ENCODE measurements at places on chromosomes 1 and 21.
A peak's percentile ranks its signal among the peaks of the same experiment; 100 is the strongest.

DNA sequence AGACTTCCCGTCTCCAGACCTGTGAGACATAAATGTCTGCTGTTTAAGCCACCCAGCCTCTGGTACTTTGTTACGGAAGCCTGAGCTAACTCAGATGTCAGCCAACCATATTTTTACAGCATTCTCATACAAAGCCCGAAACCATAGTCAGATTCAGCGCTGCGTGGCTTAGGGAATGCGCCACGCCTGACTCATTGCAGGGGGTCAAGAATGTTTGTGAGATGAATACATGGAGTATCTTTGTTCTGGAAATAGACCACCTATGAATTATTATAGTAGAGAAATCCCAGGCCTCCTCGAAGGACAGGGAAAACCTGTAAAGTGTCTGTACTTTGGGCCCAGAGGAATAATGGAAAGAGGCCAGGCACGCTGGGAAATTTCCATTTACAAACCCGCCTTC lies 434.8 kb downstream of the CAMTA1 start:
- no peak for DNase-seq

DNA sequence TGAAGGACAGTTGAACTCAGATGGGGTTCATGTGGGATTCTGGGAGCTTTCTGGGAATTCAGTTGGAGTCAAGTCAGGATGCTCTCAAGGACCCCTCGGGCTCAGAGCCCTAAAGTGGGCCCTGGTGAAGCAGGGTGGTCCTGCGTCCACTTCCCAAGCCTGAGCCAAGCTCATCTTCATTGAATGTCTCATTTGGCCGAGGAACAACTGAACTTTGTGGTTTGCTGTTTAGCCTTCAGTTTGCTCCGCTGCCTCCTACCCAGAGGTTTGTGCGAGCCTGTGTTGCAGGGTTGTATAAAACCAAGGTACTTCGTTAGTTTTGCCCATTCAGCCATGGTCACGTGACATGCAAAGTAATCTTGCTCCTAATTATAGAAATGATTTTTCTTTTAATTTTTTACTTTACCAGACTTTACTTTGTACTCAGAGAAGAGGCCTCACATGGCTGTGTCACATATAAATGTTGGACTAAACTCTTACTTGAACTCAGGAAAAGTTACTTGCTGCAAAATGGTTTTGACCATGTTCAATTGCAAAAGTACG lies 49.7 kb downstream of the B3GALT5 start:
- no peak for DNase-seq

- no peak for DNase-seq
Measured at GRCh38 chr1:217718873-217719272, 87.7 kb downstream of the SPATA17 start.

- DNase-seq = peak; percentile 56
Measured at GRCh38 chr1:193406901-193407300, 220.5 kb upstream of the B3GALT2 start.

GRCh38 chr1:182671750-182672486 lies 12.5 kb downstream of the RGS8 start:
- peak; percentile 7 for DNase-seq

DNA sequence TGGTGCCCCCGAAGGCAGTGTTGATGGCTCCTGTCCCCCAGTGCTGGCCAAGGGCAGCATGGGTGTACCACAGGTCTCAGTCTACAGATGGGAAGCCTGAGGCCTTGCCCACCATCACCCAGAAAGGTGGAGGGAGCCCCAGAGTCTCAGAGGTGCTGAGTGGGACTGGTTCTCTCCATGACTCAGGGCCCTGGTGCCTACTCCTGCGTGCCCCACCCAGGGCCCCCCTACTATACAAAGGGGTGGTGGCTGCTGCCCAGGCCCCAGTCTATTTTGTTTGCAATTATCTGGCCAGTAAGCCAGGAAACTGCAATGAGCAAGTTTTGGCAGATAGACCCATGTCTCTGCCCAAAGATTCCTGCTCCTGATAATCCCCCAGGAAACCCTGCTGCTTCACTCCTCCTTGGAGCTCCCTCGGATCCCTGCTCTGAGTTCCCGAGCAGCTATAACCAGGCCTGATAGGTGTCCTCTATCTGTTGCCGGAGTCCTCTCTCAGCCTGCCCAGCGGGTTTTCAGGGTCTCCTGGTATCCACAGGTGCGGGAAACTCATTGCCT lies 41.7 kb downstream of the EDN2 start:
- no peak for DNase-seq

GRCh38 chr21:28016571-28016970 lies 976.1 kb downstream of the LTN1 start:
- DNase-seq = no peak

GRCh38 chr1:90707363-90707710 lies 9.8 kb downstream of the BARHL2 start:
- DNase-seq = no peak

GRCh38 chr1:212484701-212485570 lies 52.2 kb downstream of the NENF start:
- DNase-seq = no peak

DNA sequence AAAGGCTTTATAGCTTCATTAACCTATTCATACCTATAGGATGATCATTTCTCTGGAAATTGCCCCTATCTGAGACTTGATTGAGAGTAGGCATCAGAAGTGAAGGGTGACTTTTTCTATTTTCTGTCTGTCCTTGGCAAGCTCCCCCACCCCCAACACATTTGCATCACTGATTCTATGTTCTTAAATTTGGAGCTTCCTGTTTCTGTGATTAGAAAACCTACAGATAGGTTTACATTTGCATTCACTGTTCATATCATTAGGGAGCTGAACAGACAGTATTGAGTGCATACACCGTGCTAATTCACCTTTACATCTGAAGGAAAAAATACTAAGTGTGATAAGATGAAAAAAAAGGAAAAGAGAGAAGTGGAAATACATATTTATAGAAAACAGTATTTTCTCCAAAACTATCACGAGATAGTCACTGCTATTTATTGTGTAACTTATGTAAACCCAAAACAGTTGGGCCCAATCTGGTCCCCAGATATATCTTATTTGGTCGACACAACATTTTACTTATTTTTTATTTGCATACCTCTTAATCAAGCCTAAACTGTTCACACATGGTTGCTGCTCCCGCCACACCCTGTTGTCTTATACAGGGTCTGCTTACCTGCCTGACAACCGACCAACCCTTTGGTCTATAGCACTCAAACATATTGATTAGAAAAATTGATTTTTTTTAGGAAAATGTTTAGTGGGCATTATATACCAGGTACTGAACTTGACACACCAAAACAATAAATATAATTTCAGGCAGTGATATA lies 218.8 kb downstream of the NTNG1 start:
- DNase-seq = no peak

DNA sequence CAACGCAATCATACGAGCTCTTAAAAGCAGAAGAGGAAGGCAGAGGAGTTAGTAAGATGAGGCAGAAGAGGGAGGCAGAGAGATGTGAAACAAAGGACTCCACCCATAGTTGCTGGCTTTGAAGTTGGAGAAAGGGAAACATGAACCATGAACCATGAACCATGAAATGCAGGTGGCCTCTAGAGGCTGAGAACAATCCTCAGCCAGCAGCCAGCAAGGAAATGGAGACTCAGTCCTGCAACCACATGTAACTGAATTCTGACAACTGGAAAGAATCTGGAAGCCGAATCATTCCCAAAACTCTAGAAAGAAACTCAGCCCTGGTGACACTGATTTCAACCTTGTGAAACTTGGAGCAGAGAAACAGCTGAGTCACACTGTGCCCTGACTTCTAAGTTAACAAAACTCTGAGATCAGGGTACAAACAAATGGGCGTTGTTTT lies 10.1 kb downstream of the DIPK1A start:
- no peak for DNase-seq

DNA sequence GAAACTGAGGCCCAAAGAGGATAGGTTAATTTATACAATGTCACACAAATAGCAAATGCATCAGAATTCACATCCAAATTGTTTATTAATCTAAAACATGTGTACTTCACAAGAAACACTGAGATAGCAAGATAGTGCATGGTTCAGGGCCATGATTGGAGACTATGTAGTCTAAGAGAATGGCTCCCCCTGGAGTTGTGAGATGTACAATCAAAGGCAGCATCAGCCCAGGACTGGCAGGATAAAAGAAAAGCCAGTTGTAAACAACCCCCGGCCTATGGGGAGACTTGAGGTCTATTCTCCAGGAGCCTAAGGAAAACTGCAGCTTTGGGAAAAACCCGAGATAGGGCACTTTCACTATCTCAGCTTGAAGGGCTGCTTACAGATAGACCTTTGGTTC lies 511.0 kb downstream of the OMA1 start:
- peak; percentile 11 for DNase-seq

DNA sequence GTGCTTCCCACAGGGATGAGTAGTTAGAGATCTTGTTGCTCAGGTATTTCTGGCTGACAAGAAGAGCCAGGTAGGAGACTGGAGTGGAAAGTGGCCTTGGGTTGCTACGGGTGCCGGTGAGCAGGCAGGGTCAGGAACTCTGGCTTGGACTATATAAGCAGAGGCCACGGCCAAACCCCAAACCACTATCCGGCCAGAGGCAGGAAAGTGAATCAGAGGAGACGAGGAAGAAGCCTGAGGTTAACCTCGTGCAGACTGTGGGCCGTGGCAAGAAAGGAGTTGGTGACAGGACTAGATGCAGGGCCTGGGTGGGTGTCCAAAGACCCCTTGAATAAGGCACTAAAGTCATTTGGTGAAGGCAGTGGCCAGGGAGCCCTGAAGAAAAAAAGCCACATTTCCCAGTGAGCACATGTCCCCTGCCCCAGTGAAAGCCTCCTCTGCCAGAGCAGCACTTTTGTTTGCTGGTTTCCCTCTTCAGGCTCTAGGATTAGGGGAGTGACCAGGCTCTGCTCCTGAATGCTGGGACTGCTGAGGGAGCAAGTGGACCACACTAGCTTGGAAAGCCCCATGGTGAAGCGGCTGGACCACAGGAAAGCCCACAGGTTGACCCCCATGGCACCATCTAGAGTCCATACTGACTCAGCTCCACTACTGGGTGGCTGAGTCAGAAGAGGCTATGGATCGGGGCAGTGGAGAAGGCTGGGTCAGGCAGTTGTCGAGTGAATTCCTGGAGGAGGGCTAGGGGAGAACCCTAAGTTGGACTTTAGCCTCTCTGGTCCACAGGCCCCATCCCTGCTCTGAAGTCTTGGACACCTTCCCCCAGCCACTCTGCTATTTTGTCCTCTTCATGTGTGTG lies 23.4 kb downstream of the CSF1 start:
- peak; percentile 61 for DNase-seq

DNA sequence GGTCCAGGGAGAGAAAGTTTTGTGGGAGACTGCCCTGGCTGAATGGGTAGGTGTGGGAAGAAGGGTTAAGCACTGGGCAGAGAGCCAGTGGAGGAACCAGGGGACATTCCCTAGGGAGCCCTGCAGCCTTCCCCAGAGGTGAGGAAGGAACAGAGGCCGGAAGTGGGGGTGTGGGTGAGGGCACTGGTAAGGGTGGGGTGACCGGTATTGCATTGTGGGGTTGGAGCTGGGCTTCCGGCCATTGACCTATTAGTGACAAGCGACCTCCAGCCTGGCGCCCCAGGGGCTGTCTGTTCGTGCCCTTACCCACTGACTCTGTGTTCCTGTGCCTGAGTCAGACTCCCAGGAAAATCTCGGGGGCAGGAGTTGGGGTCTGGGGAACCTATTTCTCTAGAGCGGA lies 3.5 kb upstream of the TSPAN1 start:
- no peak for DNase-seq

GRCh38 chr1:183270541-183271141 lies 84.6 kb downstream of the LAMC2 start:
- no peak for DNase-seq

DNA sequence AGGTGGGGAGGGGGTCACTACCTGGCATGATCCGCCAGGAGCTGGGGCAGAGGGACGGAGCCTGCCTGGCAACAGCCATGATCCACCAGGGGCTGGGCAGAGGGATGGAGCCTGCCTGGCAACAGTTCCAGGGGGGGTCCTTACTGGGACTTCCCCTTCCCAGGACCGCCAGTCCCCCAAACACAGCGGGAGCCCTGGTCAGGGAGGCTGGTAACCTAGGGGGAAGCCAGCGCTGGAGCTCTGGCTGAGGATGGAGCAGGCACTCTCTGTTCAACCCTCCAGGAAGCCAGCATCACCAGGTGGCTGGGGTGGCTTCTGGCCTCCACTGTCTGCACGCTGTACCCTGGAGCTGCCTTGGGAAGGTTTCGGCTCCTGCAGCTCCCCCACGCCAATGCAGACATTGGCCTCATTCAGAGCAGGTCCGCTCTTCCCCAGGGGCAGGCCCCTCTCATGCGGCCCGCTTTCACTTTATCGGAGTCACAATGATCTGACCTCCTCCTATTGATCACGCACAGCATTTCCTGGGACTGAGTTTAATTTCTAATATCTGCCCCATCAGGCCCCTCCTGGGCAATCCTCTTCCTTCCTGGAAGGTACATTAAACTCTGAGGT lies 68.4 kb upstream of the ABCG1 start:
- DNase-seq = no peak

DNA sequence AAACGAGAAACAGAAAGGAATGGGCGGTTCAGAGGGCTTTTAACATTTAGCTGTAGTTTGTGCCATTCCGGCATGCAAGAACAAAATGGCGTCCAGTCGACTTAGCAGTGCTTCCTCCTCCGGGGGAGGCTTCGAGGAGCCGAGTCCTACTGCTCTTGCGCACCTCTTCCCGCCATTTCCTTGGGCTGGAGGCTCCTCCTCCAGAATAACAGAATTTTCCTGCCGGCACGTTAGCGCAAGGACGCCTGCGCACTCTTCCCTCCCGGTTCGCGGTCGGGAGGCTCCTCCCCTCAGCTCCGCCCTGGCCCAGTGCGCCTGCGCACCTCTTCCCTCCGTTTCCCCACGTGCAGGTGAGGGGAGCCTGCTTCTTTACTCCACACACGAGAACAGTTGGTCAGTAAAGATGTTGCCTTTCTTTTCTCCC lies 1.0 kb downstream of the DMRTB1 start:
- DNase-seq = no peak

DNA sequence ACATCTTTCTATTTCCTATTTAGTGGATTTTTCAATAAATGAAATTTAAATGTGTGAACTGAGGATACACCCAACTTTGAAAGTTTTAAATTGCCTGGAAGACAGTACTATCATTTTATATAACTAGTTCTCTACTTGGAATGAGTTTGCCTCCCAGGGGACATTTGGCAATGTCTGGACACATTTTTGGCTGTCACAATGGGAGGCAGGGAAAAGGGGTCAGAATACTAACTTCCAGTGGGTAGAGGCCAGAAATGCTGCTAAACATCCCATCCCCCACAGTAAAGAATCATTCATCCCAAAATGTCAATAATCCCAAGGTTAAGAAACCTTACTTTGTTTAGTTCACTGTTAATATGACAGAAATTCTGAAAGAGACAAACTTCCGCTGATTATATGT lies 13.2 kb upstream of the NRAS start:
- no peak for DNase-seq

GRCh38 chr1:17635811-17636210 lies 96.3 kb downstream of the ARHGEF10L start:
- no peak for DNase-seq

- no peak for DNase-seq
Measured at GRCh38 chr1:201637282-201638079, 98.6 kb downstream of the NAV1 start.

GRCh38 chr1:22893292-22893691 lies 79.4 kb downstream of the LACTBL1 start:
- no peak for DNase-seq
